ENCODE measurements at places on chromosomes 4 and X.

DNA sequence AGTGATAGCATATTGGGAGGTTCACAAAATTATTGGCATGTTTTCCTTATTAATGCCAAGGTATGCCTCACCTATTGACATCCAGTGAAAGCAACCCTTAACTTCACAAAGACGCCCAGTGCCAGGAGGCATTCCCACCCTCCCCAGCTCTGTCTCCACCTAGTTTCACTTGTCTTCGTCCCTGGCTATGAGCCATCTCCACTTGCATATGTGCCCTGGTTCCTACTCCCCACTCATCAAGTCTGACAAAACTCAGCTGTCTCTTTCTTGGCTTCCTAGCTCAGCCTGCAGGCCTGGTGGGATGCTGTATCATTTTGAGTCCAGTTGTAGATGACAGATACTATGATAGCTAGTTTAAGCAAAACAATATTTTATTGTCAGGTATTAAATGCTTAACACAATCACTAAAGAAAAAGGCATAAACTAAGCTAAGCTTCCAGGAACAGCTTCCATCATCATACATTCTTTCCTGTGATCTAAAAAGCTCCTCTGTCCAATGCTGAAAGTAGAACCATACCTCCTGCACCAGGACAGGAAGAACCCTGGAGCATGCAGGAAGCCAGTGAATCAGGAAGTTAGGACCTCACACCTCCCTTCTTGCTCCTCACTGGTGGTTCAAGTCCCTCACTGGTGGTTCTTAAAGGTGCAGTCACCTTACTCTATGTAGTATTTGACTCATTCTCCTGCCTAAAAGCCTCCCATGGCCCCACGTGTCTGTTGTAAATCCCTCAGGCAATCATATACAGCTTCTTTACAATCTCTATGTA, 410.3 kb upstream of the RASGEF1B start:
- DNase-seq = no peak

- no peak for DNase-seq
Measured at GRCh38 chrX:41808047-41808446, 84.1 kb downstream of the GPR82 start.

- DNase-seq = no peak
Measured at GRCh38 chr4:124591637-124592036, 120.9 kb downstream of the ANKRD50 start.

- no peak for DNase-seq
Measured at GRCh38 chr4:107691378-107691777, 28.7 kb downstream of the PAPSS1 start.

- no peak for DNase-seq
Measured at GRCh38 chrX:9293051-9293496, 171.8 kb upstream of the TBL1X start.

DNA sequence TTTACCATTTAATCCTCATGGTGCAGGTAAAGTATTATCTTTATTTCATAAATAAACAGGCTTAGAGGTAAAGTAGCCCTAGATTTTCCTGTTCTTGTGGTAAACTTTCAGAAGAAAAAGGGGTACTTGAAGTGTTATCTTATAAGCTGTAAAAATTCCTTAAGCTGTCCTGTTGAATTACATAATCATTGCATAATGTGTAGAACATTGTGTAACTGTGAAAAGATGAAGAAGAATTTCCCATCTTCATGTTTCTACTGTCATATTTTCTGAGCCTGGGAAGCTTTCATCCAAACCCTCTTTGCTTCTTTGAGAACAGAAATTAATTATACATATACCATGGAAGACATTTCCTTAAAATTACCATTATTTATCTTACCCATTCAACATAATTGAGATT, 90.5 kb downstream of the ELOVL6 start:
- DNase-seq = no peak

- DNase-seq = no peak
Measured at GRCh38 chr4:138865765-138866164, 149.8 kb upstream of the NOCT start.

- peak; percentile 57 for DNase-seq
Measured at GRCh38 chr4:3010998-3011397, 47.6 kb downstream of the GRK4 start.

DNA sequence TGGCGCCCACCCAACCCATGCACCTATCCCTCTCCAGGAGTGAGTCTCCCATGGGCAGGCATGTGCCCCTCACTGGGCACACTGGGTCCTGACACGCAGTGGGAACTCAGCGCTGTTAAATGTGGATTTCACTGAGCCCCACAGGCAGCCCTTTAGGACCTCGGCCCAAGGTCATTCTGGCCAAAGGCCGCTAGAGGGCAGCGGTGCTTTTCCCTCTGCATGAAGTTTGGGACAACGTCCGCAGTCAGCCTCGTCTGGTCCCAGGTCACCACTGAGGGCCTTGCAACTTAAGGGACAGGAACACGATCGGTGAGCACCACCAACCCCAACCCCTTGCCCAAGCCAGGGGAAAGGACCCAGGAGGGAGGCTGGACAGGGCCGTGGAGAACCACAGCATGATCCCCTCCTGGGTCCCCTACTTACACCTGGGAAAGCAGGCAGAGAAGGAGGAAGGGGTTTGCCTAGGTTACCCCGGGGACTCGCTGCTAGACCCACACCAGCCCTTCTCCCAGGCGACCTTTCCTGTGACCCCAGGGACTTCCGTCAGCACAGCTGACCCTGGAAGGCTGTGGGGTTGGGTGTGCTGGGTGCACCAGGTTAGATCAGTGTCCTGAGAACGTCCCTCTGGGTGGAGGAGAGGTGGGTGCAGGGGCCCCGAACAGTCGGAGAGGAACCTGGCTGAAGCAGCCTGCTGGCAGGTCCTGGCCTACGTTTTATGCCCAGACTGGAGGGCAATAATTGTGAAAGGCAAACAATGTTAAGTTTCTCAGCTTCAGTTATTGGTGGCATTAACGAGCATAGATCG, 24.0 kb downstream of the CYTL1 start:
- DNase-seq = no peak

DNA sequence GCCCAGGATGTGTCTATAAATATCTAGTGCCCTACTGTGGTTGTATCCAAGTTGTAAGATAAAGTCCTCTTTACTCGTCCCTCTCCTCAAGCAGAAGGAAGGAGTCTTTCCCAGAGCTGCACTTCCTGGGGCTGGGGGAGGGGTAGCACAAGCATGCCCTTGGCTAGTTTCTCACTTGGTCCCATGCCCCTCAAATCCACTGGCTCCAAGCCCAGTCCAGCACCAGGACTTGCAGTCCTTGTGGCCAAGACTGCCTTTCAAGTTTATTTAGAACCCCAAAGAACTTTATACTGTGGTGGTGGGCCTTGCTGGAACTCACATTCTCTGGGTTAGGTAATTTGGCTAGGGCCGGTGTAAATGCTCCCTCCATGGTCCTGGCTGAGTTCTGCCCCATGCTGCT, 43.2 kb upstream of the SLC10A4 start:
- no peak for DNase-seq

- no peak for DNase-seq
Measured at GRCh38 chr4:85170241-85170640, 203.8 kb upstream of the WDFY3 start.

DNA sequence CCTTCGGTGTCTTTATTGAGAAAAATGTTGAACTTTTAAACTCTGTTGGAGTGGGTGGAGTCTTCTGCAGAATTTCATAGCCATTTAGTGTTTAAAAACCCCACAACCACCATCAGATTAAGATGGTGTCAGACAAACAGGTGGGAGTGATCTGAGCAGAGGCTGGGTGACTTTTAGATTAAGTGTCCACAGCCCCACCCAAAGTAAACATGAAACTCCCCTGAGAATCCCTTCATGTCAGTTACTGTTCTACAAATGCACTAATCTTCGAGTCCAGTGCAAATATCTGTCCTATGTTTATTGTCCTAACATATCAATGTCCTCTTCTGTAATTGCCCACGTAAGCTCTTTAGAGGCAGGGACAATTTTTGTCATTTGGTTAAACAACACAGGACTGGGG, 175.6 kb upstream of the RBPJ start:
- DNase-seq = no peak

GRCh38 chrX:125673758-125674157, 354.1 kb downstream of the TEX13C start:
- DNase-seq = no peak
